ENCODE measurements at places on chromosomes 2 and 18. TPM values are rescaled to one million over a fixed set of nuclear protein-coding genes. Genes with fewer than 3 reads are reported as not detected.

DNA sequence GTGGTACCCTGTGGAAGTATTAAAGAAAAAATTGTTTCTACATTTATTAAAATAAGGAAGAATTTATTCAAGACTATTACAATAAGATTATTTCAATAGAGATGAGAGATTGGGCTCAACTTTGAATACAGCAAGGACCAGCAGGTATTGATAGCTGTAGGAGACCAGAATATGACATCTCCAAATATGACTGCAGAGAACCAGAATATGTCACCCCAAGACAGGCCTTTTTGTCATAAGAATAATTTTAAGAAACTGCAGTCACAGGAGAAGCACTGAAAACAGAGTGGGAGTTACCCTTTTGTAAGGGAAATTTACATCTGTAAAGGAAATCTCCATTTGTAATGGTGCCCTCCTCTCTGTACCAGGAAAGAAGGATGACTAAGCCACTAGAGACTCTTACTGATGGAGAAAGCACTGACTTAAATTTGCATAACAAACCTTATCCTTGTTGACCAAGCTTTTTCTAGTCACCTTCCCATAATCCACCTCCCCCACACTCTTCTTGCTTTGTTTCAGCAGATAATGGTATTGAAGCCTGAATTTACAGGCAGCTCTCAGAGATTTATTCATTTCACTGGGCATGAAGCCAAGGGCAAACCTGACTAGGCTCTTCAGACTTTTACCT, 145.1 kb upstream of the RMP24 start:
- no peak for DNase-seq

DNA sequence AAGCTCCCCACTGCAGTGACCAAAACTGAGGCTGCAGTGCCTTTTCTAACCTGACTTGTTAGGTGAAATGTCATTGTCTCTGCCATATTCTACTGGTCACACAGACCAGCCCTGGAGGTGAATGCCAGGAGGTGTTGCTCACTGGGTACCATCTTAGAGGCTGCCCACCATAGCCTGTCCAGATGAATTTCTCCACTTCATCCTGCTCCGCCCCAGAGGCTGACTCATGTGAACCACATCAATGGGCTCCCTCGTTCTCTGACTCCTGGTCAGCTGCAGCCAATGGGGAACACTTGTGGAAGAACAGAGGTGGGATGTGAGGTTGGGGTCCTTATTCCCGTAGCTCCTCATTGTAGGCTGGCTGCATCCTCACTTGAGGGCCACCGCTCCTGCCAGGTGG, 3.4 kb upstream of the NARS1 start:
- DNase-seq, result no peak

The IMPA2 gene
- 19.9 TPM for total RNA-seq

The STK39 gene
- 16.1 TPM for total RNA-seq

GRCh38 chr18:3069671-3070433, 56.9 kb upstream of the LPIN2 start:
- DNase-seq, result no peak

The MDH1B gene
- 0.29 TPM for total RNA-seq
